ENCODE measurements at places on chromosomes 7 and 10.

DNA sequence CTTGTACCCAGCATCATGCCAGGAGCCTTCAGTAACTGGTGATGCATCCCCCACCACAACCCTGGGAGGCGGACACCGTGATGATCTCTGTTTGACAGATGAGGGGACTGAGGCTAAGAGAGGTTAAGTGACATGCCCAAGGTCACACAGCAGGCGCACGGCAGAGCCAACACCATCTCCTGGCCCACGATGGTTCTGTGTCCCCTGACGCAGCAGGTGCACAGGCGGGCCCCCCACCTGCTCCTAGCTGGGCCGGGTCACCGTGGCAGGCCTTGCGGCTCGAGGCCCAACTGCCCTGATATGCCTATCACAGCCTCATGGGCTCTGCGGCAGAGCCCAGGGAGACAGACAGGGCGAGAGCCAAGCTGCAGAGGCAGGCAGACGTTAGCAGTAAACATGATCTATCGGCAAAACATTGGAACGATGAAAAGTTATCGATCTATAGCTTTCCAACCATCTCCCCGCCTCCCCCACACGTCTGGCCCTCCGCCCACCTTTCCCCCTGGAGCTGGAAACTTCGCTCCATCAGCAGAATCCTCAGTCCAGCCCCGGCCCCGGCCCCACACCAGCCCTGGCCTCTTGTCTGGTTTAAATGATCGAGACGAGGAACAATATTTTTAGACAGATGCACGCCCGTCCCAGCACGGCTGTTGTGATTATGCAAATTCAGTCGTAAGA is 65.9 kb downstream of the ELFN1 start:
- DNase-seq, result no peak

DNA sequence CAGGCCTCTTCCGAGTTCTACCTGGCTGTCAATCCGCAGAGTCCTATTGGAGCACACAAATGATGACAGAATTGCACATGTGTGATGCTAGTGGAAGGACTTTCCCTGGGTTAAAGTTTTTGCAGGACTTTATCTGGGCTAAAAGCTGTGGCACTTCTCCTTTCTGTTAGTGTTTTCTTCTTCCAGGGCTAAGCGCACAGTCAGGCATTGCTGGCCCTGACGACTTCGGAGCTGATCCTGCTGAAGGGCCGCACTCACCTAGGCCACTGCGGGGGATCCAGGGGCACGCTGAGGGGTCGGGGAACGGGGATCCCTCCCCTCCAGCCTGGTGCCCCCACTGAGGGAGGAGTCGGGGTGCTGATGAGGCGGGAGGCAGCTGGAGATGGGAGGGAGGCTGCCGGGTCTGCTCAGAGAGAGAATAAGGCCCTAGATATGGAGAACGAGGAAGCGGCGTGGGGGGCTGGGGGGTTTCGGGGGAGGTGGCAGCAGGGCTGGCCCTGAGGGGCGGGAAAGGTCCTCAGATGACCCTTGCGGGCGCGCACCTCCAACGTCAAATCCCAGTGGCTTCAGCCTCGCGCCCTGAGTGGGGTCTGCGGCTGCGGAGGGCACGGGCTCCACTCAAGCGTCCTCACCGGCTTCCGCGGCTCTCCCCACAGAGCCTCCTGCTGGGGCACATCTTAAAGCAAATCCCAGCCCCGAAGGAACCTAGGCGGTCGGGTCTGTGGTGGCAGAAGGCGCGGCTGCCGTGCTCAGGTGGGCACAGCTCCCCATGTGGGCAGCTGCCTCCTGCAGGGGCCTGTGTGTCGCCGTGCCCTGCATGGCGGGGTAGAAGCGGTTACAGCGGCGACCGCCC is 30.9 kb downstream of the AGR3 start:
- no peak for DNase-seq

GRCh38 chr10:60155099-60155877 is 234.4 kb downstream of the ANK3 start:
- no peak for DNase-seq

DNA sequence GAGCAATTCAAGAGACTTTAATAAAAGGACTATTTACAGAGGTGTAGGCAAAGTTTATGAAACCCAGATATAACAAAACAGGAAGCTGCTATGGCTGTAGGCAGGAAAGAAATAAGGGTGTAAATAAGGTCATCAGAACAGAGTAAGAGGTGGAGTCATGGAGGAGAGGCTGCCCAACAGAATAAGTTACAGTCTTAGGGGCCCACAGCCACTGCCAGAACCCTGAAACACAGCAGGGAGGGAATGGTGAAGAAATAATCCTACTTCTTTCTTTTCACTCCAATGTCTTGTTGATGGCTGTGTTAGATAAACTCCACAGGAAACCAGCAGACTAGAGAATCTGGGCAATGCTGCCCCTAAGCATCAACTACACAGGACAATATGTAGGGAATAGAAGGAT is 155.8 kb upstream of the TAC1 start:
- no peak for DNase-seq

- DNase-seq, result no peak
Measured at GRCh38 chr7:113188396-113188795, 70.0 kb upstream of the SMIM30 start.

Measured in endothelial cell (in vitro differentiated cells).